LoVo (cell line): ENCODE measurements at places on chromosomes 2 and 18.

- peak; percentile 51 for DNase-seq
Observed at GRCh38 chr2:168198476-168199207, 48.8 kb downstream of the STK39 start.

- DNase-seq: no peak
Observed at GRCh38 chr18:73615506-73615905, 532.1 kb downstream of the FBXO15 start.

DNA sequence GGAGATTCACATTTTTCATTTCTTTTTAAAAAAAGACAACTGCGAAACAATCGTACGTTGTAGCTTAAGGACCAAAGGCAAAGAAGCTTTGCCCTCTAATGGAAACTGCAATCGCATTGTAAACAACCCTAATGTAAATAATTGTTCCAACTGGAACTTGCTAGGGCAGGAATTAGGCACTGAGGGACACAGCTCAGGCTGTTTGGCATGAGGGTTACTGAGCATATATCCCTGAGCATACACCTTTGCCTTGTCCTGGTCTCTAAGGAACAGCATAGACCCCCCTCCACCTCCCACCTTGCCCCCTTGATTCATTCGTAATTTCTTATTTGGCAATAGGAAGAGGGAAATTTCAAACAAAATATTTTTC, 396.4 kb downstream of the LNPK start:
- DNase-seq: no peak

DNA sequence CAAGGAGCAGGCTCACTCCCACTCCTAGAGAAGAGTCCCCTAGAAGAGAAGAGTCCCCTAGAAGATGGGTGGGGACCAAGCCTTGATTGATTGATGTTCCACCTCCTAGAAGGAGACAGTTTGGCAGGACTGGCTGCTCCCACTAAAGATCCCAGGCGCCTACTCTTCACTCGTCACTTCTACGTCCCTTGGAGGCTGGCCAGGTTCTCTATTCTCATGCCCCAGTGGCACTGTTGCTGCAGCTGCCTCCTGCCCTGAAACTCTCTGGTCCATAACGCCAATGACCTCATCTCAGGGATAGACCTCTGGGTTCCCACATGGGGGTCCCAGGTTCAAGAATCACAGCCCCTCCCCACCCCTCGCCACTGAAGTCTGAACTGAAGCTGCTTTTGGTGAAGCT, 2.5 kb upstream of the SP140L start:
- no peak for DNase-seq

DNA sequence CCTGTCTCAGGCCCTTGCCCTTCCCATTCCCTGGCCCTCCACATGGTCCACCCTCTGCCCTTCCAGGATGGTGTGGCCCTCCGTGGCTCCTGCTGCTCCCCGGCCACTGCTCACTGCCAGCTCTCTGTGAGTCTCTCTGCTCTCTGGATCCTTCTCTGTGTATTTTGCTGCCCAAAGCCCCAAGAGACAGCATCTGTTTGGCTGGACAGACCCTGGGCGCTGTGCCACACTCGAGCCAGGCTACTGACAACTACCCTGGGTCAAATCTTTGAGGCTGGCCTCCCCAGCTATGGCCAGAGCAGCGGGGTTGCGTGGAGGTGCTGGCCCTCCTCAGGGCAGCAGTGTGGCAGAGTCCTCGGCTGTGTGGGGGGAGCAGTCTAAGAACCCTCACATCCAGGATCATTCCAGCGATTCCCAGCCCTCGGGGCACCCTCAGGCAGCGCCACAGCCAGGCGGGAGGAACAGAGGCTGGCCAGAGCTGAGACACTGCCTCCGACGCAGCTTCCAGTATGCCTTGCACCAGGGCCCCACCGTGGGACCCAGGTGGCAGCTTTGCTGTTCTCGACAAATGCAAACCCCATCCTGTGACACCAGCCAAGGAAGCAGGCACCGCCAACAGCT, 139.4 kb upstream of the GLI2 start:
- no peak for DNase-seq

DNA sequence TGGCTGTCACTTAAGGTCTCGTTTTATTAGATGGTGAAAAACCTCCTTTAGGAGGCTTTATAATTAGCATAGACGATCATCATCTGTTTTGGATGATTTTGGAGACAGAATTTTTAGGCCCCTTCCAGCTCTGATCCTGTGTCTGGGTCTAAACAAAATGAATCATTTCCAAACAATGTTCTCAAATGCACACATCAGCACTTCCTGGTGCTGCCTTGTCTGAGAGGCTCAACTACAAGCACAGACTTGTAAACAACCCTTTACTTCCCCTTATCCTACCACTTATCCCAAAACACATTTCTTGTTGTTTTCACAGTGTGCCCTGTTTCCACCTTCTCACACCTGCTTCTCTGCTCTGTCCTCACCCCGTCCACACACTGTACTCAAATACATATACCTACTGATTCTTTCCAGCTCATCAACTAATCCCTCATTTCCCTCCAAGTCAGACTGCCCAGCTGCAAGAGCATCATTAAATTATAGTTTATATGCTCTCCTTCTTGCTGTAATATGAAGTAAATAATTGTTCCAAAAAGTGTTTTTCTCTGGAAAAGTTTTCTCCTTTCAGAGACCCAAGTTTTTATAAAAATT, 71.2 kb upstream of the COL3A1 start:
- DNase-seq: no peak

- peak; percentile 11 for DNase-seq
Observed at GRCh38 chr18:23529604-23530003, 26.3 kb downstream of the RMC1 start.

- DNase-seq: no peak
Observed at GRCh38 chr18:46298511-46298910, 194.3 kb downstream of the HAUS1 start.

GRCh38 chr2:42117923-42118753, 51.0 kb upstream of the EML4 start:
- DNase-seq: peak; percentile 71

DNA sequence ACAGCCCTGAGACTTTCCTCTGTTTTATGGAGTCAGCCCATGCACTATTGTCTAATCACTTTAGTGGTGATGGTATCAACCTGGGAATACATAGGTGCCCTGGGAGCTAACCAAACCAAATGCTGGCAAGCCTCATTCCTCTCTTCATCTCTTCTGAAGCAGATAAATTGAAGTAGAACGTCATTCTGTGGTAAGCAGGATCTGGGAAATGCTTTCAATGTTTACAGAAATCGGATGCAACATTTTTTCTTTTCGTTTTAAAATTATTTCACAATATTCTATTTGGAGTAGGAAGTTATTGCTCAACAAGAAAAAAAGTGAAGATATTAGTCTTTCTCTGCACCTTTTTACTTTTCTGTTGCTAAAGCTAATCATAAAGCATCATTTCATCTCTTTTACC, 114.2 kb downstream of the RBMS1 start:
- DNase-seq: no peak

DNA sequence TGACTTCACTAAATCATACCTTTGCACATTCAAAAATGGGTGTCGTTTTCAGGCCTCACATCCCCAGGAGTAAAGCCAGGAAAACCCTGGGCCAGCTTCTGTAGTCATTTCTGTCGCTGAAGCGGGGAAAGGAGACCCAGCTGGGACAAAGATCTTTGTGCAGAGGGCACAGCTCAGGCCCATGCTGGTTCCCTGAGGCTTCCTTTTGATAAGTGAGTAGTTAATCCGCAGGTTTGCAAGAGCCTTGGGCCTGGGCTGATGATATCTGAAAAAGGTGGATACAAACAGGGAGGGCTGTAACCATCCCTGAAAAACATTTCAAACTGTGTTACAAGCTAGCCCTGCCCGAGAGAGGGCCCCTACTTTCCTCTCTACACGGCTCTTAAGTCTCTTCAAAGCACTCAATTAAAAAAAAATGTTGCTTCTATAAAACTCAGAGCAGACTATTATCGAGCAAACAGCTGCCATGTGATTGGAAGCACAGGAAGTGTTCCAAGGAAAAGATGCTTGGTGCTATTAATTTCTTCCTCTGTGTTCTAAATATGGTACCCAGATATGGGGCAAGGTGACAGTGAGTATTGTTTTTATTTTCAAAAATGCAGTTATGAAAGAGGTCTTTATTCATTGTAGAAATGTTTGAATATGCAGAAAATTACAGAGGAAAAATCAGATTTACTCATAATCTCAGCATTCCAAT, 117.2 kb downstream of the LNPK start:
- DNase-seq: no peak

GRCh38 chr2:137896467-137896866, 67.8 kb upstream of the HNMT start:
- DNase-seq: no peak

DNA sequence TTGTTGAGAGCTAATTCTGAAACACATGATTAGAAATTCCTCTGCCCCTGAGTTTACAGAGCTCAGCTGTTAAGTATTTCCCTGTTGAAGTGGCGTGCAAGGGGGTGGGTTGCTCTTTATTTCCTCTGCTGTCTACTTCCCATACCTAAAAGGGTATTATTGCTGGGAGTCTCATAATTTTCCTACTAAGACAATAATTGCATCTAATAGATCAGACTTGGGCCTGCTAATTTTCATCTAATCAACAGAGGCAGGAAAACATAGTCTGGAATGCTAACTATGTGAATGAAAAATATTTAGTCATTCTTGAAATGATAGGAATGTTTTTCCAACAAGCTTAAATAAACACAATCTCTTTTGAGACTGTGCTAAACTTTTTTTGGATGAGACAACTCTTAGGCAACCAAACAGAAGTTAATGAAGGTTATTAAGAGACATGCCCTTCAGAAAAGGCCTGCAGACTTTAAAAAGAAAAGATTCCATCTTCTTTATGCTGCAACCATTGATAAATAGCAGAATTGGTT, 111.4 kb downstream of the FEZ2 start:
- no peak for DNase-seq

DNA sequence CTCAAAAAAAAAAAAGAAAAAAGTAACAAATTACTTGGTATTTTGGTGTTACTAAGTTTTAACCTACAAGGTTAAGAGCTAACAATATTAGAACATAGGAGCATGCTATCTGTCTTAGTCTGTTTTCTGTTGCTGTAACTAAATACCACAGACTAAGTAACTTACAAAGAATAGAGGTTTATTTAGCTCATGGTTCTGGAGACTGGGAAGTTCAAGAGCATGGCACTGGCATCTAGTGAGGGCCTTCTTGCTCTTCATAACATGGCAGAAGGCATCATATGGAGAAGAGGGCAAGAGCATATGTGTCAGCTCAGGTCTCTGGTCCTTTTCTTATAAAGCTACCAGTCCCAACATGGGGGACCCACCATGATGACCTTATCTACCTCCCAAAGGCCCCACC, 36.5 kb downstream of the SMARCAL1 start:
- no peak for DNase-seq

GRCh38 chr18:63290821-63291200, 28.8 kb downstream of the BCL2 start:
- DNase-seq: no peak

- DNase-seq: no peak
Observed at GRCh38 chr2:1081451-1082225, 131.0 kb downstream of the SNTG2 start.

GRCh38 chr2:223644136-223644535, 42.0 kb upstream of the SCG2 start:
- DNase-seq: no peak

DNA sequence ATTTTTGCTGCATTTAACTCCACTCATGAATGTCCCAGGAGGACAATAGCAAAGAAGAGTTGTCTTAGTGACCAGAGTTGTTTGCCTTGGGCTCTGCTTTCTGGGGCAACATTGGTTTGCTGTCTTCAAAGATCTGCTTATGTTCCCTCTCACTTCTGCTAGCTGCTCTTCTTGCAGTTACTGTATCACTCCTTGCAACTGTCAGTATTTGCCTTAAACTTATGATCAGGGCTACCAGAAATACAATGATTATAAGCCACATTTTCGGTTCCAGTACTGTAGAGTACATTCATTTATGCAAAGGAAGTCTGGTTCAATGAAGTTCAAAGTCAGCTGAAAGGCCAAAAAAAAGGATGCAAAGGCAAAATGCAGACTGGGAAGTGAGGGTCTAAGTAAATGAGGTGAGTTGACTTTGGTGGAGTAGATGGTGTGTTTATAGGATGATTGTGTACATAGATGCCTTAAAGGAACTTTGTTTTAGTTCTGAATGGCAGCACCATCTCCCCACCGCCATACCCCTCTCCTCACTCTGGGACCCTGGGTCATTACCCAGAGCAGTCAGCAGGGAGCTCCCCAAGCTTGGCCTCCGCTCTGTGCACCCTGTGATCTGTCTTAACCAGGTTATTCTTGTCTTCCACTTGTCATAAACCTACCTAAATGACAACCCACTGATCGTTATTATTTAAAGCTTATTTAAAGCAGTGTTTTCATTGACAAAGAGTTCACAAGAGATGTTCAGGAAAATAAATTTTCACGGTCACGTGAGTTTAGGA, 236.0 kb downstream of the DOK6 start:
- DNase-seq: no peak

GRCh38 chr2:85951351-85952067, 62.7 kb upstream of the ST3GAL5 start:
- DNase-seq: no peak

DNA sequence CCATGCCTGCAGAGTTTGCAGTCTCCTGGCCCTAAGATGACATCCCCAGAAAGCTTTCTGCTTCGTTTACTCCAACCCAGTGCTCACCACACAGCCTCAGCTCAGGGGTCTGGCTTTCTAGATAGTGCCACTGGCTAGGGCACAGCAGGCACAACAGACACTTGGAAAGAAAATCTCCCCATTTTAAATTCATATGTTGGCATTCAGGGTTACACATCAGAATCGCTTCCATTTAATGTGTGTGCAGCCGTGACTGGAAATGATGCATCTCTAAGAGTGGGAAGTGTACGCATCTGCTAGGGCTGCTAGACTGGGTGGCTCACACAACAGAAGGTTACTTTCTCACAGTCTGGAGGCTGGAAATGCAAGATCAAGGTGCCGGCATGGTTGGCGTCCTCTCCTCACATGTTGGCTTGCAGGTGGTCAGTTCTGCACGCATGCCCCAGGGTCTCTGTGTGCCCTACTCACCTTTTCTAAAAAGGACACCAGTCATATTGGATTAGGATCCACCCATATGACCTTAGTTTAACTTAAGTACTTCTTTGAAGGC, 329.4 kb upstream of the RAB12 start:
- DNase-seq: no peak

DNA sequence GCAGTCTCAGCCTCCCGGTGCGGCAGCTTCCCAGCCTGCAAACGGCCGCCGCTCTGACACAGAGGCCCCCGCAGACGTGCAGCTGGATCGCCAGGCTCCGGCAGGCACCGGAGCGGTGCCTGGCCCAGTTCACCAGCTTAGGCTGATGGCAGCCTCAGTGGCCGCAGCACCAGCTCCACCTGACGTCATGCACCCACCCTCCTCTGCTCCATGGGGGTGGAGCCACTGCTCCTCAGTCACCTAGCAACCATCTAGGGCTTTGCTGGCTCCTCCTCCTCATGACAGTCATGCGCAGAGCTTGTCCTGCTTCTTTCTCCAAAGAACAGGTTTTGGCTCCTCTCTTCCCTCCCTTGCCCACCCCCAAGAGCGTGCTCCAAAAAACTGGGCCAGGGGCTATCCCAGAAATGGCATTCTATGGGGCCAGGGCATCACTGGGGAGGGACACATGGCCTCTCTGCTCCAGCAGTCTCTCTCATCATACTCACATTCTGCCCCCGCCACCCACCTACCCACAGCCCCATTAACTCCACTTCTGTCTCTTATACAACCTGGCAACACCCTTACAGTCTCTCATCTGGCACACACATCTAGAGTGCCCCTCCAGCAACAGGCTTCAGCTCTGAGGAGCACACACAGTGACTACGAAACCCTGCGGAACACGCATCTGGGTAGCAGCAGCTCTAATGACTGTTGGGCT, 5.5 kb downstream of the DCTN1 start:
- no peak for DNase-seq
